CD4-positive, alpha-beta T cell treated with Interleukin-2 at 100 ng/mL for 4 hours (primary cell): ENCODE measurements at places on chromosomes 1 and 21.

GRCh38 chr1:46575778-46576177 is 24.3 kb upstream of the KNCN start:
- DNase-seq: no peak

DNA sequence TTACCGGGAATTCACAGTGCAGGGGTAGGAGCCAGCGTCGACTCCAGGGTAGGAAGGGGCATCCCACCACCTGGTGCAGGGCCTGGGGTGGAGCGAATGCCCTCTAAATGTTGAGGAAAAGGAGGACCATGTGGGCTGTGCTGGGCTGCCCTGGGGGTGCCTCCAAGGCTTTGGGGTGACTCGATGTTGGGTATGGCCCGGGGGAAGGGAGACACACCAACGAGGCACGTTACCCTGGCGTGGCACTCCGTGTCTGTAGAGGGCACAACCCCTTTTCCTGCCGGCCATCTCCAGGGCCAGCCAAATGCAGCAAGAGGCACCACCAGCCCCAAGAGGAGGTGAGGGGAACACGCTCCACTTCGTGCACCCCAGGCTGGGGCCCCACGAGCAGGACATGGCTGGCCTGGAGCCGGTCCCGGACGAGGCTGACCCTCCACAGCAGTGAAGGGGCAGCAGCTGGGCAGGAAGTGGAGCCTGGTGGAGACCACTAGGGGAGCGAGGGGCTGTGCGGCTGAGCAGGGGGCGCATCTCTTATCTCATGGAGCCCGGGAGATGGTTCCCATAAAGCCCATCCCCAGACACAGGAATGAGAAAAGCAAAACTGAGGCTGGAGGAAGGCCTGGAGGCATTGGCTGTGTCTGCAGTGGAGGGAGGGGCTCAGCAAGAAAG is 11.2 kb downstream of the ACTRT2 start:
- no peak for DNase-seq

DNA sequence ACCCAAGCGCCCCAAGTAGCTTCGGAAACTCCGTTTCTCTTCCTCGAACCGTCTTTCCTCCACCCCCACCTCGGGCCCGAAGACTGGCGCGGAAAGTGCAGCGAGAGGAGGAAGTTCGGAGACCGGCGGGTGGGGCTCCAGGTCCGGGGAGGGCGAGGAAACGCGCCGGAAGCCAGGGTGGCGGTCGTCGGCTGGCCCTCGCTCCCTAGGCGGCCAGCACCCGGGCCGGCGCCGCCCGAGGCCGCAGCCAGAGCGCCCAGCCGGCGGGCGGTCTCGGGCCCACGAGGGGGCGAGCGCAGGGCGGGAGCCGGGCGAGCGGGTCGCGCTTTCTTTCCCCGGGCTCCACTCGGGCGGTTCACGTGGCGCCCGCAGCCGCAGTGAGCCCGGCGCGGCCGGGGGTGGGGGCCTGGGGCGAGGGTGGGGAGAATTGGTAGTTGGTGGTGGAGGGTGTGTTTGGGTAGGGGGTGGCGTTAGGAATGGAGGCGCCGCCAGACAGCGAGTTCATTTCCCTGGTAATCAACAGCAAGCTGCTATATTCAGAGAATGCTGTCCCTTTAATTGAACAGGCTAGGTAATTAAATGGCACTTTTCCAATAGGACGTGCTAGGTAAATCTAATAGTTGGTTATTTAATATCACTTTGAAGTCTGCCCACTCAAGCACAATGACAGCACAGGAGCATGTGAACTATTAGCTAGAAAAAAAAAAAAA is 6.7 kb downstream of the LMO4 start:
- DNase-seq: peak; percentile 57

DNA sequence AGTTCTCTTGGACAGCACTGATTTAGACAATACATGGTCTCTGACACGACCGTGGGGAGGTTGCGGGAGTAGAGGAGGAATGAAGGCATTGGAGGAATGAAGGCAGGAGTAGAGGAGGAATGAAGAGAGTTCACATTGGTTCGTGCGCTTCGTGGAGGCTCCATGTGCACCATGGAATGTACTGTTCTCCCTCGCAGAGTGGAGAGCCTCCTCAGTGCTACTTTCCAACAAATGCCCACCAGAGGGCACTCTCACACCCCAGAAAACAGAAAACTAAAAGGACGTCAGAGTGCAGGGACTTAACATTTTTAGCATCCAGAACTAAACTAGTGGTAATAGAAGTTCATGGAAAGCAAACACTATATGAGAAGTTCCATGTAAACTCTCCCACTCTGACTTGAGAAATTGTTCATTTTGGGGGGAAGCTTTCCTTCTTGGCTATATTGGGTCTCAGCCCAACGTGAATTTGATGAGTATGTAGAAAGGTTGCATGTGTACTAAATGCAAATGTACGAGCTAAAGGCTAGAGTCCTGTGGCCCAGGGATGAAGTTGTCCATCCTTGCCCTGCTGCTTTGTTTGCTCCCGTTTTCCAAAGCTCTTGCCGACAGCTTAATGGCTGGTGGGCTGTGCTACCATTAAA is 211.6 kb downstream of the LMX1A start:
- peak; percentile 26 for DNase-seq

DNA sequence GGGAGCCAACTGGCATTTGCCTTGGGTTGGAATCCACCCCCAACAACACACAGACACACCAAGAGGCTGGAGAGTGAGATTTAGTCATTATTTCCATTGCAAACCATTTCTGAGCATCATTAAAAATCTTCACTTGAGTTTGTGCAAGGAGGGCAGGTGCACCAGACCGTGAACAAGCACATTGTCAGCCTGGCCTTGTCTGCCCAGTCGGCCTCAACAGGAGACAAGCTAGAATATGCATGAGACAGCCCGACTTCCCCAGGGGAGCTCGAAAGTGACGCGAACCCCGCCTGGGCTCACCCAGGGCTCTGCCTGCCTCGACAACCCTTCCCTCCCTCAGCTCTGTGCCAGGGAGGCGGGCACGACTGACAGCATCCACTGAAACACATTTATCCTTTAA is 15.4 kb upstream of the GUCA2B start:
- no peak for DNase-seq

DNA sequence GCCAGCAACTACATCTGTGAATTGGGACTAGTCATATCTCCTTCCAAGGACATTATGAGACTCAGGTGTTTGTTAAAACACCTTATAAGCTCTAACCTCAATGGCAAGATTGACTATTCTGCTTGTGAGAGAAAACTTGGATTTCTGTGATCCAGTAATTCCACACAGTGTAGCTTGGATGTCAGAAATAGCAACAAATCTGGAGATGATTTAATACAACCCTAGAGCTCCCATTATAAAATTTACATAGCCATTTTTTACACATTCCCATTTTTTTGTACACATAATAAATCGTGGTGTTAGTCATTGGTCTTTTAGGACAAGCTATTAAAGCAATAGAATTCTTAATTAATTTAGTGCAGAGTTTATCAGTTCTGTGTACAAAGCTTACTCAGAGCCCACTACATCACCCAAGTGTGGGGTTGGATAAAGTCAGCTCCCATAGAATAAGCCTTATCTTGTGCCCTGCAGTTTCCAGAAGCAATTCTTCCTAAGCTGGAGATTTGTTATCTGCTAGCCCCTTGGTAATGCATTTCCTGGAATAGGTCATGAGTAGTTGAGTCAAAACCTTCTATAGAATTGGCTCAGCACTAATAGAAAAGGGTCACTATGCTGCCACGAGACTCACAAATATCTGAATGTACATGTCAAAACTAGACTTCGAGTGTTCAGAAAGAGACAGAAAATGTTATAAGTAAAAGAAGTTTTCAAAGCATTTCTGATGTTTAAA is 434.0 kb upstream of the RUNX1 start:
- no peak for DNase-seq

GRCh38 chr1:115862403-115862802 is 21.5 kb upstream of the NHLH2 start:
- DNase-seq: no peak
